WTC11 (cell line): ENCODE measurements at places on chromosomes 12 and 14.

DNA sequence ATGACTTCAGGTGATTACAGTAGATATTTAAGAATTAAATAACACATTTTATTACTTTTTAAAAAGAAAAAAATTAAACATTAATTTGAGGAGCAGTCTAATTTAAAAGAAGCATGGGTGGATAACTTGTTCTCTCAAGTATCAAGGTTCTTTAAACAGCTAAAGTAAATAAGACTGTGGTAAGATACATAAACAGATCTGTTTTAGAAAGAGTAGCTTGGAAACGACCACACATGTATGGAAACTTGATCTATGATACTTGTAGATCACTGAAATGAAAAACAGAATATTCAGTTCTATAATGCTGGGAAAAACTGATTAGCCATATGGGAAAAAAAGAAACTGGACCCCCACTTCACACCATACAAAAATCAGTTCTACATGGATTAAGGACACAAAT, 36.0 kb downstream of the TC2N start:
- DNase-seq = no peak

DNA sequence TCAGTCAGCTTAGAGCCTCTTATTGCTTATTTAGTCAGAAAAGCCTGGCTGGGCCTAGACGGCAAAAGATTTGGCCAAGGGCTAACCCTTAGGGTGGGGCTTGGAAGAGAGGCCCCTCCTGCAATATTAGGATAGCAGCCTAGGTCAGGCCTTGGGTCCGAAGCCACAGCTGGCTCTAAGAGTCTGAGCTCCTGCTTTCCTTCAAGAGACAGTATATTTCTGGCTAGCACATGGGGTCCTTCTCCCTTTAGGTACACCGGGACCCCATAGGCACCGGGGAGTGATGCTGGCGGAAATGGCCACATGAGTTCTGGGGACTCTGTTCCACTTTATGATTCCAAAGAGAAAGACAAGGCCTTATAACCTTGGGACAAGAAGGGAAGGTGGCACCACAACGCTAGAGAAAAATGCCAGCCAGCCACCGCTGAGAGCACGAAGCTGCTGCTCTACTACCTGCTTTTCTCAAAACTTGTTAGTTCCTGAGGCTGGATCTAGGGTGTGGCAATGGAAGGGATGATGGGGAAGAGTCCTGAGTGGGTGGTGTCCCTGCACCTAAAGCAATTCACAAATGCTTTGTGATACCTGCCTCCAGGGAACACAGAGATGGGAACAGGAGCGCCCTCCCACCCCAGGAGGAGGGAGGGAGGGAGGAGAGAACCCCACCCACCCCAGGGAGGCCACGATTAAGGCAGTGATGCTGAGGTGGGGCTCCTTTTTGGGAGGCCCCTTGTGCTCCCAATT, 3.1 kb upstream of the AVIL start:
- no peak for DNase-seq

DNA sequence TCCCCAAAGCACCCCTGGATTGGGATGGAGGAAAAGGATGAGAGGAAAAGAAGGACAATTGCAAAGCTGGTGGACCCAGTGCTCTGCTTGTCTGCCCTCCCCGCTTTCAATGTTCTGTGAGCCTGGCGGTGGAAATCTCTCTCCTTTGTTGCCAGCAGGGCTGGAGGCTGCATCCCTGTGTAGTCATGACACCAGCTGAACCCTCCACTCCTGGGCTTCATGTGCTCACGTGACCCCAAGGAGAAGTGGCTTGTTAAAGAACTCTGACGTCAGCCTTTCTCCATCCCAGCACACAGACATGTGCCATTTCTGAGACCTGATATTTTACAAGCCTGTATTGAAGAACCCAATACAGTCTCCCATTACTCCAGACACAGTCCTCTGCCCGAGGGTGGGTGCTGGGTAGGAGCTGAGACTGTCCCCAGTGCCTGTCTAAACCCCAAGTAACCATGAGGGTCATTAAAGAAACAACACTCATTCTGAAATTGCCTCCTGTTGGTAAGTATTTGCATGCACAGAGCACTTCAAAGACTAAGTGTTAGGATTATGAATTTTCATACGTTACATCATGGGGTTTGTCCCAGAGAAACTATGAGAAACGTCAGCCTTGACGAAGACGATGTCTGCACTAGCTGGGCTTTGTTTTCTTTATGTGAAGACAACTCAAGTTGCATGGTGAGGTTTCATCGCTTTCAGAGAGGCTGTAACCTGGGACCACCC, 21.7 kb downstream of the GALNT16 start:
- DNase-seq = no peak

- DNase-seq = peak; percentile 74
These were observed 777 bp downstream of the ASCL1 start for GRCh38 chr12:102958073-102958829.

DNA sequence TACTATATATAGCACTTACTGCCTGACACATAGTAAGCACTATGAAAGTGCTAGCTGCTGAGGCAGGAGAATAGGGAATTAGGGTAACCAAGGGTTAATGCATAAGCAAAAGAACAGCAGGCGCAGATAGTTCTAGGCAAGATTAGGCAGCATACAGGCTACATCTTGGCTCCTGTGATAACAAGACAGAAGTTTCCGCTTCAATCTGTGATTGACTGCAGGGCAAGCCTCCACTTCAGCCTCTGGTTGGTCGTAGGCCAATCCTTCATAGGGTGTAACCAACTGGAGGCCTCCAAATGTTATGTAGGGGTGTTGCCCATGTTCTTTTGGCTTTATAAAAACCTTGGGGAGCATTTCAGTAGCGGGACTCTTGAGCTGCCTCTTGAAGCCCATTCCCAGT, 46.9 kb downstream of the KLHL28 start:
- DNase-seq = no peak

DNA sequence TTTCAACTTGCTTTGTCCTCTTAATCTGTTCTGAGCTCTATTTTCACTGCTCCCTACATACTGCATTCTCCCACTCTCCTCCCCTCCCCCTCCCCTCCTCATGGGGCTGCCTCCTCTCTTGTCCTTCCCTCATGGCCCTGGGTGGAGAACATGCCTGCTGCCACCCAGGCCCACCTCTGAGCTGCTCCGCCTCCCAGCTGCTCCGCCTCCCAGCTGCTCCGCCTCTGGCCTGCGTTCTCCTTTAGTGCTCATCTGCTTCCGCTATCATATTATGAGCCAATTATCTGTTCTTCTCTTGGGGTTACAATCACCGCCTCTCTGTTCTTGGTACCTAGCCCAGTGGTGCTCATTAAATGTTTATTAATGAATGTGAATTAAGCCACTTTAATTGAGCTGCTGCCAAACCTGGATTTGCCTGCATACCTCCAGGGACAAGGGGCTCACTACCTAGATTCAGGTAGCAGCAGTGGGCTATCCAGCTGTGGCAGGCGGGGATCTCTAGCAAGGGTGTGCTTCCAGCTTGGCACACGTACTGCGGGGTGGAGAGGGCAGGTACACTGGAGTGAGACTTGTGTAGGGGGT, 32.0 kb upstream of the FAM181A start:
- peak; percentile 46 for DNase-seq

GRCh38 chr14:63308723-63309317, 9.9 kb downstream of the GPHB5 start:
- DNase-seq = peak; percentile 62

DNA sequence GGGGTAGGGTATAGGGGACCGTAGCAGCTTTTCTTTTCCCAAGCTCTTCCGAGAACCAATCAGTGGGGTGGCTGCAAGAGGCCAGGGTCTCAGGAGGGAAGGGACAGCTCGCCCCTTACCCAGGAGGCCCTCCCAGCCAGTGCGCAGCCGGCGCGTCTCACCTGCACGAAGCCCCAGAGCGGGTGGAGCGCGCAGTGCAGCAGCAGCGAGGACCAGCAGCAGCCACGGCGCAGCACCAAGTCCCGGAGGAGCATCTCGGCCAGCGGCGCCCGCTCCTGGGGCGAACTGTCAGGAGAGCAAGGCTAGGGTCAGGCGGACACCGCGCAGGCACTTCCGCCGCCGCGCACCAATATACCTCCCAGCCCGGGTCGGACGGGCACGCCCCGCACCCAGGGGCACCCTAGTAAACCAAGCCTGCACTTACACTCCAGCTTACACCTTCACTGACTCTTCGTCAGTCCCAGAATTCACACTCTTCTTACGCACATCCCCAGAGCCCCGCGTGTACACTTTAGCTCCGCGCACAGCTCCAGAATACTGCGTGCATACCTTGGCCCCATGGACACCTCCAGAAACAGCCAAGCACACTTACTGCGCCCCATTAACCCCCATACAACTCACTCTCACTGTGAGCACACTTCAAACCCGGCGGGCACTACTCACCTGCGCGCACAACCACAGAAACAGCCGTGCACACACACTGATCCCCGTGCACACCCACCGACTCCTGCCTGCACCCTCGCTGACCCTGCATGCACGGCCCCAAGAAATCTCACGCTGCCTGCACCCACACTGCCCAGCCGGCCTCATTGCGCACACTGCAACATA, 606 bp downstream of the PRIMA1 start:
- peak; percentile 74 for DNase-seq

DNA sequence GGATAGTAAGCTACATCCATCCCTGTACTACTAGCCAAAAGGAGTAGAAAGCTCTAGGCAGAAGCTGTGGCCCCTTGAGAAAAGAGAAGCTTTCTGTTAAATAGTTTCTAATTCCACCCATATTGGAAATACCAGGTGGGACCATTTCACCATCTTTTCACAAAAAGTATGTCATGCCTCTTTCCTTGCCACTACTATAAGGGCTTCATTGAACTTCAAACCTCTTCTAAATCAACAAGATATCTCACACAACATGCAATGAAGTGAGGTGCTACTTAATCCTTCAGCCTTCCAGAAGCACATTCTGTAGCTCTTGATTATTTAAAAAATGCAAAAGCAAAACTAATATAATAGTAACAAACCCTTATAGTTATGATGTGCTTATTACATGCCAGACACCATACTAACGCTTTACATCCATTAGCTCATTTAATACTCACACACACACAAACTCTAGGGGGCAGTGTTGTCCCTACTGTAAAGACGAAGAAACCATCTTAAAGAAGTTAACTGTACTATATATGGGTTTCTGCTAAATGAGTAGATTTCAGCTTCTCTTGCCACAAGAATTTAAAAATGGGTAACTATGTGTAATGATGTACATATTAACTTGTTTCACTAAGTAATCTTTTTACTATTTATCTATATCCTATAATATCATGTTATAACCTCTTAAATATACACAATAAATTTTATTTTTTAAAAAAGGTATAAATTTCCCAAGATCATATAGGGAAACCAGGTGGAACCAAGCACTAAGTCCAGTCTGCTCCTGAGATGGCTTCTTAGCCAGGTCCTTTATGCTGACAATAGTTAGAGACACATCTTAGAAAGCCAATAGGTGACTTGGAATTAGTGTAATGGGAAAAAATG, 124.4 kb downstream of the RPS29 start:
- peak; percentile 31 for DNase-seq

DNA sequence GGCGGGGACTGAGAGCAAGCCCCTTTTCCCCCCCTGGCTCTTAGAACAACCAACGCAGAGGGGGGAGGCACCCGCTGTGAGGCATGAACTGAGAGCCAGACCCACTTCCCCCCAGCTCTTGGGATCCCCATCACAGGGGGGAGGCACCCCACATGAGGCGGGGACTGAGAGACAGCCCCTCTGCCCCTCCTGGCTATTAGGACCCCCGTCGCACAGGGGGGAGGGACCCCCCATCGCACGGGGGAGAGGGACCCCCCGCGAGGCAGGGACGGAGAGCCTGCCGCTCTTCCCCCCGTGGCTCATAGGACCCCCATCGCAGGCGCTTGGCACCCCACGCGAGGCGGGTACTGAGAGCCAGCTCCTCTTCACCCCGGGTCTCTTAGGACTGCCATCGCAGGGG, 195.8 kb upstream of the PZP start:
- no peak for DNase-seq
